Urothelium cell line (cell line): ENCODE measurements at places on chromosomes 3 and 15.

GRCh38 chr3:127212231-127212630 lies 19.3 kb downstream of the PRR23E start:
- DNase-seq, result no peak

DNA sequence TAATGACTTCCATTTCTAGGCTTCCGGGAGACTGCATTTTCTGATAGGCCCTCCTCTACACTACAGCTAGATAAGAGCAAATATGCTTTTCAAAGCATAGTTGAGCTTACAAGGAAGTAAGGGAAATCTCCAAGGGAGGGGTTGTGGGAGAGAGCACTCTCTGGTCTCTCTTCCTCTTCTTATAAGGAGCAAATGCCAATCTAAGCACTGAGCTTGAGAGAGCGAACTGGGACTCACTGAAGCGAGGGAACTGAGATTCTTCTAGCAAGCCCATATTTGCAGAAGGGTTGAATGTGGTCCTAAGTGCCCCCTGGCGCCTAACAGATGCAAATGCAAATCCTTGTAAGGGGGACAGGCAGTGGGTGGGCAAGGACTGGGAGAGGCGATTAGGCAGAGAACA lies 164.8 kb downstream of the ERC2 start:
- DNase-seq, result peak; percentile 43

DNA sequence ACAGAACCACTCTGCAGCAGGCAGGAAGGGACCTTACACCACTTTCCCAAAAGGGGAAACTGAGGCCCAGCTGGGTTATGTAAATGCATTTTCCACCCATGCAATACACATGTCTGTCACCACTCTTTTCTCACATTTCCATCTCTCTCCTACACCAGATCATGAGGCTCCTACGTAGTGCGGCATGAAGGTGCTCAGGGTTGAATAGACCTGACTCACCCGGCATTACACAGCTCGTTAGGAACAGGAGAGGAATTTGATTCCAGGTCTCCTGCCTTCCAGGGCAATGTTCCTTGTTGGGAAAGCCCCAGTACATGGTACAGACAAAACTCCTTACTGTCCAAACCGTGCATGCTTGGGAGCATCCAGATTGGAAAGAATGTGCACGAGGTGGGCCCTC lies 61.9 kb upstream of the DCLK3 start:
- no peak for DNase-seq

GRCh38 chr15:50064673-50065072 lies 54.4 kb downstream of the ATP8B4 start:
- DNase-seq, result no peak

DNA sequence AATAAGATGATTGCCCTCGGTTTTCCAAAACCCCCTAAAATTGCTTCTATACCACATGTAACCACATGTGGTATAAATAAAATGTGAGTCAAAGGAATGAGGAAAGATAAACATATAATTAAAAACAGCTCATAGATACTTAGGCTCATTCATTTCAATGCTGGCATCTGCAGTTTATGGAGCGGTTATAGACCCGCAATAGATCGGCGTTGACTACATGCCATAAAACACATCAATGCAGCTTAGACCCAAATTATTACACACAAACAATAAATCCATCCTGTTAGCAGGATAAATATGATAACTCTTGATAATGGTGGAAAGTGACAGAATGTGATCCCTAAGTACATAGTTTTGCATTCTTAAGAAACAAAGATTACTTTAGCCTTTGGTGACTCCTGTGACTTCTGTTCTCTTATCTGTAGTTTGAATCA lies 143.7 kb downstream of the NR2F2 start:
- DNase-seq, result no peak

DNA sequence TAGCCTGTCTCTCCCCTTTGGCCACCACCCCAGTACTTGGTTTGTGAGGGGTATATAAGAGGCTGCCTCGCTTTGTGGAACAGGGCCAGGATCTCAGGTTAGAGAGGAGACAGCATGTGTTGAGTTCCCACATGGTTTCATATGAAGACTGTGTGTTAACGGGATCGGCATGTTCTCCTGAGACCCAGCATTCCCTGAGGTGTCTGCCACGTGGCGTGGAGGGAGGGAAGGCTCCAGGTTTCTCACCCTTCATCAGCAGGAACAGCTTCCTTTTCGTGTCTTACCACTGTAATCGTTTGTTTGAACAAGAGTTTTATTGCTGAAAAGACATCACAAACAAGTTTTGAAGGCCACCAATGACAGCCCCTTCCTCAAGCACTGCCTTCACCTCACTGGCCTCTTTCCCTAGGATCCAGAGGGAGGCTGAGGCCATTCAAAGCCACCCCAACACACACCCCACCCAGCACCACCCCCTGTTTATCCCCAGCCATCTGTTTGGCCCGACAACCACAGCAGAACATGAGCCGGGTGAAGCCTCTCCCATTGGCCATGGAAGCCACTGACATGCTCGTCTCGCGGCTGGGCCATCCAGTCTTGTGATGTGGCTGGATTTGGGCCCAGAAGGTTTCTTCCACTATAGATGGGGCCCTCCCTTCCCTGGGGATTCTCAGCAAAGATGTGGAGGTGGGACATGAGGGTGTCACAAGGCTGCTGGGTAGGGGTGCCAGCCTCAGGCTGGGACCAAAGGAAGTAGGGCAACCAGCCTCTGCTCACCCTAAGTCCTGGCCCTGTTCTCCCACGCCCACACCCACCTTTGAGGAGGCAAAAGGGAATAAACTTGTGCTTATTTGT lies 10.0 kb downstream of the BHLHE40 start:
- no peak for DNase-seq

DNA sequence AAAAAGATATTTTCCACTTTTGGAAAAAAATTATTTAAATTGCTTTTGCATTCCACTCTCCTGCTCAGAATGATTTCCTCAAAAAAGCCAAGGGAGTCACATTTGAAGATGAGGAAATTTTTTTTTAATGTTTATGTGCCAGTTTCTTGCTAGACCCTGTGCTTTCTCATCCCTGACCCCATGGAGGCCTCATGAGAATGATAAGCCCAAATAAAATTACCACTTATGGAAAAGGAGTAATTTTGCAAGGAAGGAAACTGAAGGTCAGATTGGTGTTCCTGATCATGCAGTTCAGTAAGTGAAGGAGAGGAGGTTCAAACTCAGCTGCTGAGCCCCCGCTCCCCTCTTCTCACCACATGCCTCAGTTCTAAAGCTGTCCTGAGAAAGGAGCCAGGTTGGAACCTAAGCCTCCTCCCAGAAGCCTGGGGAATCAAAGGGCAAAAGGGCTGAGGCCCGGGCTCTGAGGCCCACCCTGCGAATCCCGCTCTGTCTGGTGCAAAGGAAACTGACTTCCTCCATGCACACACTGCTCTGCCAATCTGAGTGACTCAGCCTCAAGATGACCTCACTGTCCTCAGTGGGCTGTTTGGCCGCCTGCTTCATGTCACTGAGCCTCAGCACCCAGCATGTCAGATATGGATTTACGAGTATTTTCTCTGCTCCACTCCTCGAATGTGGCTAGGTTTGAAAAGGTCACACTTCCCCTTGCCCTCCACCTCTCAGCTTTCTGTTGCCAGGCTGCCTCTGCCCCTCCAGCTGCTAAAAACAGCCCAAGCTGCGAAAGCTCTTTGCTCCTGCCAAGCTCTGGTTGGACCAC lies 56.9 kb upstream of the FLNB start:
- peak; percentile 84 for DNase-seq
